ENCODE measurements at places on chromosomes 6 and 20.
A peak's percentile ranks its signal among the peaks of the same experiment; 100 is the strongest.

DNA sequence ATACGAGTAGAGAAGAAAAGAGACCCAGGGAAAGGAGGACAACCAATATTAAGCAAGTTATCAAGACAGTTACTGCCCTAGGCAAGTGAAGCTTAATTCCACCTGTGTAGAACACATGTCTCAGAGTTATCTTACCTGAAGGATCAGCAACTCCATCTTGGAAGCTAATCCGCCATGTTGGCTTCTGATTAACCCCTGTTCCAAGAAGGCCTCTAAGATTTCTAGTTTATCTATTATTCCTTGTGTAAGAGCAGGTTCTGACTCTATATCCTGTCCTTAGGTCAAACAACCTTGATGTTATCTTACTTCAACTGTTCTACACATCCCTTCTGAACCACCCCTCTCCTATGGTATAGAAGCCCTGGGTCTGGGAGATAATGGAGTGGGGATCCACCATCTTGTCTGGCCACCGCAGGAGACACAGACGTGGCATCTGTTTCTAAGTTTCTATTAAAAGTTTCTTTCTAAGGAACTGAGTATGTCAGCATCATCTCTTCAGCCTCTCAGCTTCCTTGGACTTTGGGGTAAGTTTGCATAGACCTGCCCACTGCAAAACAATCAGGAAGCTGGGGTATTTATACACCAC is 27.7 kb upstream of the PTPN1 start:
- DNase-seq = no peak

DNA sequence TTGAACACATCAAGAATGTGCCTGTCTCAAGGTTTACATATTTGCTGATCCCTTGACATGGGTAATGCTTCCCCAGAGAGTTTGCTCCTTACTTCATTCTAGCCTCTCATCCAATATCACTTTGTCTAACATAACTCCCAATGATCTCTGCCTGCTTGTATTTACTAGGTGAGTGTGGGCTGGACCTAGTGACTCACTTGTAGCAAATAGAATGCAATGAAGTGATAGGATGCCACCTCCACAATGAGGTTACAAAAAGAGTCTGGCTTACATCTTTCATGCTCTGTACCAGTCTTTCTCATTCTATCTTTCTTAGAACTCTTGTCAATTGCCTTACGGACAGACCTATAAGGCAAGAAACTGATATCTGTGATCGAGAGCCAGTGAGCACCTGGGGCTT is 44.9 kb upstream of the TMEM200A start:
- no peak for DNase-seq

GRCh38 chr6:105810105-105810921 is 275.8 kb upstream of the PRDM1 start:
- DNase-seq = peak; percentile 54

DNA sequence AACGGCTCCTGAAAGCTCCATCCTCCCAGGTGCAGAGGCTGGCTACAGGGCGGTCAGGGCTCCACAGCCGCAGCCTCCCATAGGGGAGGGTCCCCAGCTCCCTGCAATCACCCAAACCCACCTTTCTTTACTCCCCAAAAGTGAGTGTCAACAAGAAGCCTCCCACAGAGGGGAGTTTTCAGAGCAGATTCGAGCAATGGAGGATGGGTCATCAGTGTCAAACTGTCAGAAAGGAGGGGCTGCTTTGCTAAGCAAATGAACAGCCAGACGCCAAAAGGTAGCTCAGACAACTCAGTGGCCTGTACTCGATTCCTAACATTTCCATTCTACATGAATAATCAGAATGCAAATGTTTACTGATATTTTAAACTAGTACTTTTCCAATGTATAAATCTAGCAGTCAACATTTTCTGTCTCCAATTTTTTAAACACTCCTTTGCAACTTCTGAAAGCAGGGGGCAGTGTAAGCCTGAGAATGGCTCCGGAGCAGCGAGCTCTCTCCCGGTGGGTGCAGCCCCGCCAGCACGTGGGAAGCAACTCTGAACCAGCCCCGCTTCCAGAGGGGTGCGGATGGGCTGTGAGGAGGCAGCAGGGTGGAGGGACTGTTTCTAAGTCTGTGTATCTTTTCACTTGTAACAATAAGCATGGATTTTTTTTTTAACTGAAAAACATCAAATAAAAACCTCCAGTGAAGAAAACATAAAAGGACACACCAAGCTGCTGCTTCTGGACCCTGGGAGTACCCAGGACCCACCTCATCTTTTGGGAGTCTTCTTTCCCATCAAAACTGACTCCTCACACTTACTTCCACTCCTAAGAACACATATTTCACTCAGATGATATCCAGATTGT is 54.9 kb downstream of the TAF4 start:
- no peak for DNase-seq

DNA sequence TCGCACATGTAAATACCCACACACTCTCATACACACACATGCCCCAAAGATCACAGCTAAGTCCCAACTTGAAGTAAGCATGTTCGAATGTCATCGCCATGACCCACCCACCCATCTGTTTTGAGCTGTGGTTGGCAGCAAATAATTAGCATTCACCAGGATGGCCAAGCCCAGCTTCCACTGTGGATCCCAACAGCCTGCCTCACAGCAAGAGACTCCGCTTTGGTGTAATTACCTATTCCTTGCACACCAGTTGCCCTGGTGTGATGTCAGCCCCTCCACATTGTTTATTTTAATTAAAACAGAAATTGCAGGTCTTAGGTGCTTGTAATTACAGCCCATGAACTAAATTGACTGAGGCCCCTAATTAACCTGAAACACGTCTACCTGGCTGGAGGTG is 81.1 kb downstream of the MAFB start:
- DNase-seq = no peak

DNA sequence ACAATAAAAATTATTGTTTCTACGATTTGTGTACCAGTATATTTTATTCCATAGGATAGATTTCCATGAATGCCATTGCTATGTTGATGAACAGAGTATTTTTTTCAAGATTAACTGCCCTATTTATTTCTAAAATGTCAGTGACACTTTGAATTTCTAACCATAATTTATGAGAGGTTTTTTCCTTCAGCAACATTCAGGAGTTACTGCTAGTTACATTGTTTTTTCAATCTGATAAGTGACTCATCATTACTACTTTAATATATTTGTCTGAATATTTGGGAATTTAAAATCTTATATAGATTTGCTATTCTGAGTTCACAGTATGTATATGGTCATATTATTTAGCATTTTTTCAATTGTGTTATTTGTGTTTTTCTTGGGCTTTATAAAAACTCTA is 6.0 kb upstream of the OR2B6 start:
- DNase-seq = no peak

All from thymus (tissue), 14 donors.